ENCODE measurements at places on chromosomes 16 and 17.
A peak's percentile ranks its signal among the peaks of the same experiment; 100 is the strongest.

GRCh38 chr17:48878920-48879898, 13.4 kb upstream of the ATP5MC1 start:
- DNase-seq, result peak; percentile 37

DNA sequence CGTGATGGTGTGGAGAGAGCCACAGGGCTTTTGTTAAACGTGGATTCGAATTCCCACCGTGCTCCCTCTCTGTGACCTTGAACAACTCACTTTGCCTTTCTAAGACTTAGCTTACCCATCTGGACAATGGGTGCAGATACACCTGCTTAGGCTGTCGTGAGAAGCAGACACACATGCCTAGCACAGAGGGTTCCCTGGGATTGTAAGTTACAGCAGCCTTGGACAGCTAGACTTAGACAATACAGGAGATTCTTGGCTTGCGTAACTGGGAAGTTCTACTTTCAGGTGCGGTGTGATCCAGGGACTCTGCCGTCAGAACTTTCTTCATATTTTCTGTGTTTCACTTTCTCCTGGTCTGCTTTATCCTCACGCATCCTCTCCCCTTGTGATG, 127.0 kb downstream of the ABCC1 start:
- no peak for DNase-seq

DNA sequence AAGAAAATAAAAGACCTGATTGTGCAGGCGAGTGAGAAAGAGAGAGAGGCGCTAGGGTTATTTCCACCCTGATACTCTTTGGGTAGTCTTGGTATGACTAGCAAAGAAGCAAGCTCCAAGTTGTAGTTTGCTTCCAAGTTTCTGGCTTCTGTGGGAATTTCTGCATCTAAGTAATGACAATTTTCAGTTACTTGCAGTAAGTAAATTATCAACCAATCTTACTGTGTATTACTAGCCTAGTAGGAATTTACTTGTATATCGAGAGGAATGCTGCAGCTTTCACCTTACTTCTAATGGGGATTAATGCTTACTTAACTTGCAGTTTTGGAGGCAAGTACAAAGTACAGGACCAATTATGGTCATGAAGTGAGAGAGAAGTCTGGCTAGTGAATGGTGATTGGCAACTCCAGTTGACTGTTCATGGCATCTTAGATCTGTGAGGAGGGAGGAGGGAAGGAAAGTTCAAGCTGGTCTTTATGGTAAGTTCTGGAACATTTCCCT, 31.9 kb downstream of the TENT4B start:
- no peak for DNase-seq

GRCh38 chr17:44777394-44778348, 18.9 kb downstream of the ADAM11 start:
- DNase-seq, result no peak

DNA sequence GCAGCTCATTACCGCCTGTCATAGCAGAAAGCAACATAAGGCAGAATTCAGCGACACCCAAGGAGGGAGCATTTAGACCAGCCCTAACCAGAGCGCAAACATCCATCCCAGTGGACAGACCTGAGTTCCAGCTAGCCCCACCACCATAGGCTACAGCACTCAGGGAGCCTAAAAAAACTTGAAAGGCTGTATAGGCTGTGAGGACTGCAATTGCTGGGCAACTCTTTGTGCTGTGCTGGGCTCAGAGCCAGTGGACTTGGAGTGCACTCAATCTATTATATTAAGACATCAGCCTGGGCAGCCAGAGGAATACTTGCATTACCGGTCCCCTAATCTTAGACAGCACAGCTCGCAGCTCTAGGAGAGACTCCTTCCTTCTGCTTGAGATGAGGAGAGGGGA, 207.3 kb downstream of the KIF2B start:
- no peak for DNase-seq

- no peak for DNase-seq
Observed at GRCh38 chr17:72365857-72366414, 245.1 kb downstream of the SOX9 start.

- DNase-seq, result no peak
Observed at GRCh38 chr17:37761059-37761458, 16.2 kb upstream of the HNF1B start.

- no peak for DNase-seq
Observed at GRCh38 chr17:43671755-43672519, 10.2 kb upstream of the MEOX1 start.

GRCh38 chr16:15811481-15812400, 45.1 kb downstream of the MYH11 start:
- no peak for DNase-seq

- no peak for DNase-seq
Observed at GRCh38 chr17:29726715-29727252, 104.1 kb upstream of the CORO6 start.

DNA sequence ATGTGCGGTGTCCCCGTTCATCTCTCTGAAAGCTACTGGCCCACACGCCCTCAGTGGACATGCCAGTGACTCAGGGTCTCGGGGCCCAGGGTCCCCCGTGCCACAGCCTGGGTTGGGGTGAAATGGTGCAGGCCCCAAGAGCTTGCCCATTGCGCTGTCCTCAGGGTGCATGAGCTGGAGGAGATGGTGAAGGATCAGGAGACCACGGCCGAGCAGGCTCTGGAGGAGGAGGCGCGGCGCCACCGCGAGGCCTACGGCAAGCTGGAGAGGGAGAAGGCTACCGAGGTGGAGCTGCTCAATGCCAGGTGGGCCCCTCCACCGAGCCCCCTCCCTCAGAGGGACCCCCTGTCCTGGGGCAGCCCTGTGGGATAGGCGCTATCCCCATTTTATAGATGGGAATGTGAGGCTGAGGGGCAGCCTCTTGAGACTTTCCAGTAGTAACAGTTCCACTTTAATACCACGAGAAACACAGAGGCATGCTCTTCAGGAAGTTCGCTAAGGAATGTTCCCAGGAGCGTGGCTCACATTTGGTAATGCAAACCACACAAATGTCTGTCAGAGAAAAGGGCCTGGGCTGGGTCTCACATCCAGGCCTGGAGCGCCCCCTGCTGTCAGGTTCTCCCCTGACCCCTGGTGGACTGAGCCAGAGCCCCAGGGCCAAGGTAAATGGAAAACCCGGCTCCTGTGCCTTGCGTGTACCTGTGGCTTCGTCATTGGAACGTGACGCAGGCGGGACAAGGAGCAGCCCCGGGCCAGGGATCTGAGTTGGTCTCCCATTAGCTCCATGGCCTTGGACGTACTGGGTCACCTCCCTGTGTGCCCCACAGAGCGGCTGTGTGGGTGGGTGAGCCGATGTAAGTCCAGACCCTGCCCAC, 133.7 kb downstream of the RAB11FIP4 start:
- peak; percentile 51 for DNase-seq

- DNase-seq, result no peak
Observed at GRCh38 chr16:3004781-3005284, 7.9 kb upstream of the CLDN9 start.

GRCh38 chr16:142405-142967, 4.0 kb upstream of the NPRL3 start:
- no peak for DNase-seq

DNA sequence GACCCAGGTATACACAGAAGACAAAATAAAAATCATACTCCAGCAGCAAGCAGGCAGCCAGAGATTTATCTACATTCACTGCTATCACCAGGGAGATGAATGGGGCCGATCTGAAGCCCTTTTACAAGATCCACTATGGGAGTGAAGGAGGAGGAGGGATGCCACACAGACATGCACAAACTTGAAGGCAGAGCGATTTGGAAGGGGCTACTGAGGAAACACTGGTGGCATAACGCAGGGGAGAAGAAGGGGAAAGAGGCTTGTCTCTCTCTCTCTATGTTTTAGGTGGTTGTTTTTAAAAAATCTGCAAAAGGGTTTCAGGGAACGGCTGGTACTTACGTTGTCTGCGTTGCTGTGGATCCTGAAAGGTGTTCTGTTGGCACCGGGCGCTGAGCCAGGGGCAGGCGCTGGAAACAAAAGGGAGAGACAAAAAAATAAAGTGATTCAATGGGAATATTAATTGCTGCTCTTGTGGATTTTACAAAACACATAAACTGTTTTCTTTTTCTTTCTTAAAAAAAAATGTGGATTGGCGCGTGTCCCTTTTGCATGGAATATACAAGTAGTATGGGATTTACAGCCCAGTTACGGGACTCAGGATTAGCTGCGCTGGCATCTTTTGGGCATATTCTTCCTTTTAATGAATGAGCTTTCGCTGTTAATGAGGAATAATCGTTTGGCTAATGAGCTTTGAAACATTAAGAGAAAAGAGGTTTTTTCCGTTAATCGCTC, 255.3 kb upstream of the PMFBP1 start:
- DNase-seq, result no peak

DNA sequence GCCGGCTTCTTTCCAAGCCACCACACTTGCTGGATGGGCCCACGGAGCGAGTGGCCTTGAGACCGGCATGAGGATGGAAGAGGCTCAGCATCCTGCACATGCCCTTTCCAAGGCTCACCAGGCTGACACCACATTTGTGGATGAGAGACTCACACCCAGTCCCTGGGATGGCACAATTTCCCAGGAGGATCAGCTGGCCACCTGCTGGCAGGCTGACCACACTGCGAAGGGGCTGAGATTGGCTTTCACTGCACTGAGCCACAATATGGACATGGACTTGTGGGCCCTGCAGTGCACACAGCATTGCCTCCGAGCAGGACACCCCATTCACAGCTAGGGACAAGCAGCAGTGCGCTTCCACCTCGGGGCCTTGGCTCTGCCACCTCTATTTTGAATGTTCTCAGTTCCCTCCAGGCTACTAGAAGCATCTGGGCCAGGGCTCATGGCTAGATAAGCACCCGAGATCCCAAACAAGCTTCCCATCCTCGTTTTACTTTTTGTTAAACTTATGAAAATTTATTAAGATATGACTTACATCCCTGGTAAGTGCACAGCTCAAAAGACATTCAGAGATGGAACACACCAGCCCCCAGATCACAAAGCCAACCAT, 25.3 kb upstream of the KSR1 start:
- DNase-seq, result no peak

DNA sequence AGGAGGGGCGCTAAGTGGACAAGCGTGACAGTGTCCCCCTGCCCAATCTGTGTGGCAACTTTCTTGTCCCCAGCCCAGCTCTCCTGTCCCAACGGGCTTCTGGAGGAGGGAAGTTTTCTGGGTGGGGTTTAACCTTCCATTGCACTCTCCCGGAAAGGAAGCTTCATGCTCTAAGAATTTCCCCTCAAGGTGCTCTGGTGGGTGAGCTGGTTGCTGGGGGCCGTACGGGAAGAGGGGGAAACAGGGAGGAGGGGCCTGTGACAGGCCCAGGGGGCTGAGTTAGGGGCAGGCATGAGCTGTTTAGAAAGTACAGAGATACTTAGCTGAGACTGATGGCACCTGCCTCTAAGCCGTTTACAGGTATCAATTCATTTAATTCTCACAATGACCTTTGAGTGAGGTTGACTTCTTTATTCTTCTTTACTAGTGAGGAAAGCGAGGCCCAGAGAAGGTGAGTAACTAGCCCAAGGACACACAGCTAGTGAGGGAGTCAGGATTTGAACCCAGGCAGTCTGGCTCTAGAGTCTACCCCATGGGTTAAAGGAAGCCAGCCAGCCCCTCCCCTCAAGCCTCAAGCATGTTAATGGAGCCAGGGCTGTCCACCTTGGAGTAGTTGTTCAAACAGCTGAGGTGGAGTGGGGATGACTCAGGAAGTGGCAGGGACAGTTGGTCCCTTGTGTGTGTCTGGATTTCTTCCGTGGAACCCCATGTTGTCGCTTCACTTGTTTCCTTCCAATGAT, 18.9 kb downstream of the ADGRG1 start:
- no peak for DNase-seq

DNA sequence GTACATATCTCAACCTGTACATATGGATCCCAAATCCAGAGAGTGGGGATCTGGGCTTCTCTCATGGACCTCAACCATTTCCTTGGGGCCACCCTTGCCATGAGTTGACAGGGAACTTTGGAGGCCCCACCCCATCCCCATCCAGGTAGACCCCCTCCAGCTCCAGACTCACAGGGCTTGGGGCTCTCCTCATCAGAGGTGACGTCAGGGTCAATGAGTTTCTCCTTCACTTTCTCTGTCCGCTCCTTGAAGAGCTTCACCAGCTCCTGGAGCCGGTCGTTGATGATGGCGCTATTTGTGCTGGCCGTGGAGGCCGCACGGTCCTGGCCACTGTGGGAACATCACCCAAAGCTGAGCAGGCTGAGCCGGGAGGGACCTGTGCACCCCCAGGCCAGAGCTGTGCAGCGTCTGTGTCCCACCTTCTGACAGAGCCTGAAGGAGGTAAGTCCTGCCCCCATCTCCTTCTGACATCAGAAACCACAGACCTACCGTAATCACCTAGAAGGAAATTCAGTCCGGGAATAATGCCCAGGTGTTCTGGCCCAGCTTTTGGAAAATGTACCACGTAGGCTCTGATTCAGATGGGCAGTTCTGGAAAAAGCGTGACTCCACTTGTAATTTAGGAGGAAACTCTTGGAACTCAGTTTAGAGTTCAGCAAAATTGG, 50.6 kb downstream of the CNGB1 start:
- no peak for DNase-seq

- DNase-seq, result no peak
Observed at GRCh38 chr16:49698931-49699840, 156.7 kb downstream of the ZNF423 start.

GRCh38 chr16:87235810-87236515, 81.2 kb downstream of the C16orf95 start:
- no peak for DNase-seq

DNA sequence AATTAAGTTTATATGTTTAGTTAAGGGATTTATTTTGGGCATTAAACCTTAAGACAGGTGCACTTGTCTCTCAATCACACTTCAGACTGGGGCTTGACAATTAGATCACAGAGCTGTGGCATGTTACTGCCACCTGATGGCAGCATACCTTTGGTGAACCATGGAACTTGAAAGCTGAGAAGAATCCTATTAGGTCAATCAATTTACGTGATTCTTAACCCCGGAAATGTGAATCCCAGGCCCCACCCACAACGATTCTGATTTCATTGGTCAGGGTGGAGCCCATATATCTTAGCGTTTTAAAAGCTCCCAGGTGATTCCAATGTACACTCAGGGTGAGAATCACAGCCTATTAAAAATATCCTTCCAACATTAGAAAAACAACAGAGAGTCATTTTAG, 91.0 kb downstream of the GSG1L start:
- no peak for DNase-seq

GRCh38 chr17:78785011-78785662, 3.1 kb upstream of the CYTH1 start:
- no peak for DNase-seq

GRCh38 chr17:39636587-39636926, 387 bp upstream of the STARD3 start:
- DNase-seq, result no peak

- DNase-seq, result no peak
Observed at GRCh38 chr17:76517638-76518038, 16.4 kb upstream of the RHBDF2 start.

DNA sequence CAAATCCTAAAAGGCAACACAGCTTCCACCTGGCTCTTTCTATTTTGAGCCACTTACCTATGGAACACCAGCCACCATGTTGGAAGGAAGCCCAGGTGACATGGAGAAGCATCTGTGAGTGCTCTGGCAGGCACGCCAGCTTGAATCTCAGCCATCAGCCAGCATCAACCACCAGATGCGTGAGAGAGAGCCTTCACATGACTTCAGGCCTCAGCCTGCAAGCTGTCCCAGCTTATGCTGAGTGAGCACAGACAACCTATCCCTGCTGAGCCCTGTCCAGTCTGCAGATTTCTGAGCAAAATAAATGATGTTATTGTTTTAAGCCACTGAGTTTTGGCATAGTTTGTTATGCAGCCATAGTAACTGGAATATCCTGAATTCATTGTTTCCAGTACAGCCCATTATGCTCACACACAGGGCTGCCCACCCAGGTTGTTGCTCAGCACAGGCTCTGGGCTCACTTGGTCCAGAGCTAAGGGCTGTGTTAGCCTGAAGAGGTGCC, 35.1 kb downstream of the TMEM238L start:
- DNase-seq, result no peak

All from stimulated activated CD8-positive, alpha-beta memory T cell treated with anti-CD3 and anti-CD28 coated beads, Interleukin-15, amount 100 ng/mL, for 4 hours (primary cell).